Stimulated activated CD8-positive, alpha-beta memory T cell treated with anti-CD3 and anti-CD28 coated beads, Interleukin-4, amount 100 ng/mL, for 1 hour (primary cell): ENCODE measurements at places on chromosomes 1 and 21.

DNA sequence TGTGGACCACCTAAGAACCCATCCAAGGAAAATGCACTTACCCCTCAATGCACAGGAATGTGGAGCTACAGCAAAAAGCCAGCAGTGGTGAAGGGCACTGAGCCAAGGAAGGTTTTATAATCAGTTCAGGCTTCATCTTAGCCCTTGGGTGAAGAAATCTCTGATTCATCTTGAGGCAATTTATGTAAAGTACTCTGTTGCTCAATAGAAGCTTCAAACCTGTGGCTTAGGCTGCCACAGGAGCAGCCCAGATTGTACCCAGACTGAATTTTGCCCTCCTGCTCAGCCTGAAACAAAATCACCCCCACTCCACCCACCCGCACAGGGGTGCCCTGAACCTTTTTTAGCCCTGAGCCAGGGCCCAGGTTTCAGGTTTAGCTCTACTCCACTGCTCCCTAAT lies at the start of gene S100A12:
S100A12 (minus strand) TSS at position 111 of the 400 bp plus-strand sequence. CDS start 1,029 bp downstream, outside the sequence.
- DNase-seq = no peak

DNA sequence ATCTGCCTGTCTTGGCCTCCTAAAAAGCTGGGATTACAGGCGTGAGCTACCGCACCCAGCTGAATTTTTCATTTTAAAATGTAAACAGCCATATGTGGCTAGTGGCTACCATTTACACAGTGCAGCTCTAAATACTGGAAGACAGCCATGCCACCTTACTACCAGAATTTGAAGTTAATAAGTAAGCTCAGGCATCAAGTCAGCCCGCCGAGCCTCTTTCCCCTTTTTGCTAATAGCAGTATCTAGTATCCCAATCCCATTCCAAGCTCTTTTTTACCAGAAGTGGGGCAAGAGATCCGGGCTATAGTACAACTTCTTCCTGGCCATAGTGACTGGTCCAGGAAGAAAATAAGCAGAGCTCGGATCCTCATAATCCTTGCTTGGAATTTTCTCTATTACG lies 15.1 kb downstream of the TAF13 start:
- no peak for DNase-seq

DNA sequence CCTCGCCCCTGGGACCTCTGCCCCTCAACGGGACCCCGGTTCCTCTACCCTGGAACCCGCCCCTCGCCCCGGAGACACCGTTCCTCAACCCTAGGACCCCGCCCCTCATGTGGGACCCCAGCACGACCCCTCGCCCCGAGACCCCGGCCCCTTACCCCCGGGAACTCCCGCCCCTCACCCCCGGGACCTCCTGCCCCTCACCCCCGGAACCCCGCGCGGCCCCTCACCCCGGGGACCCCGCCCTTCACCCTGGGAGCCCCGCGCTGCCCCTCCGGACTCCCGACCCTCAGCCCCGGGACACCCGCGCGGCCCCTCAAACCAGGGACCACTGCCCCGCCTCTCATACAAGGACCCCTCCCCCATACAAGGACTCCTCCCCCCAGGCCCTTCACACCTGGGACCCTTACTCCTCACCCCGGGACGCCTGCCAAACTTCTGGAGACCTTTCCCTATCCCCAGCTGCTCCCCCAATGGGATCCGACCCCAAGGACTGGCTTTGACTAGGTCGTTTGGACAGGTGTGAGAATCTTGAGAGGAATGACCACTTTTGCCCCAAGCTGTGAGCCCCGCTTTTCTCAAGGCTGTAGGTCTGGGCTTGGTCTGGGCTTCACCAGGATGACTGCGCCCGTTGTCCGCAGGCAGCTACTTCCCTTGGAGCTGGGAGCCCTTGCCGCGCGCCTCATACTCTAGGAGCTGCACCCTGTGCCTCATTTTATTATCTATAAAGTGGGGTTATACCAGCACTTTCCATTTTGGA lies 843 bp downstream of the DIP2A start:
- DNase-seq = no peak

GRCh38 chr1:119675349-119676345 lies 27.6 kb upstream of the ZNF697 start:
- DNase-seq = peak; percentile 15
